Ovary (tissue), 10 donors: ENCODE measurements at places on chromosomes 5 and 9. TPM values are rescaled to one million over a fixed set of nuclear protein-coding genes. Genes with fewer than 3 reads are reported as not detected.

The OLFM1 gene
- 40.0 TPM for total RNA-seq

The PCDHB6 gene
- total RNA-seq, result 2.4 TPM

The BRINP1 gene
- not detected for total RNA-seq

The DPYSL3 gene
- 77.9 TPM for total RNA-seq

The ITGA2 gene
- total RNA-seq, result 2.9 TPM

The FOXD4L3 gene
- not detected for total RNA-seq

The OGN gene
- 19.3 TPM for total RNA-seq

The SPATA31A3 gene
- not detected for total RNA-seq

The STKLD1 gene
- total RNA-seq, result 0.48 TPM

The TIMD4 gene
- total RNA-seq, result not detected

The NR6A1 gene
- 1.00 TPM for total RNA-seq

The ADAMTS12 gene
- 6.1 TPM for total RNA-seq

The FLT4 gene
- total RNA-seq, result 7.0 TPM

The ORM2 gene
- not detected for total RNA-seq

The PTGDS gene
- 59.8 TPM for total RNA-seq

The SIT1 gene
- not detected for total RNA-seq

The ALDH7A1 gene
- total RNA-seq, result 133 TPM

The PCDHGA5 gene
- 6.4 TPM for total RNA-seq

The HMMR gene
- 0.30 TPM for total RNA-seq

The IRX1 gene
- not detected for total RNA-seq

The EIF4EBP3 gene
- 13.3 TPM for total RNA-seq

The LEAP2 gene
- total RNA-seq, result 1.4 TPM

The KCNV2 gene
- total RNA-seq, result not detected

The PTGES gene
- total RNA-seq, result 0.93 TPM
